Stimulated activated CD4-positive, alpha-beta T cell treated with anti-CD3 and anti-CD28 coated beads, Interleukin-1b, Interleukin-23, amount 100 ng/mL, for 1 hour (primary cell): ENCODE measurements at places on chromosomes 7 and 10.

- no peak for DNase-seq
These were observed 38.2 kb upstream of the SDHAF3 start for GRCh38 chr7:97079300-97079699.

DNA sequence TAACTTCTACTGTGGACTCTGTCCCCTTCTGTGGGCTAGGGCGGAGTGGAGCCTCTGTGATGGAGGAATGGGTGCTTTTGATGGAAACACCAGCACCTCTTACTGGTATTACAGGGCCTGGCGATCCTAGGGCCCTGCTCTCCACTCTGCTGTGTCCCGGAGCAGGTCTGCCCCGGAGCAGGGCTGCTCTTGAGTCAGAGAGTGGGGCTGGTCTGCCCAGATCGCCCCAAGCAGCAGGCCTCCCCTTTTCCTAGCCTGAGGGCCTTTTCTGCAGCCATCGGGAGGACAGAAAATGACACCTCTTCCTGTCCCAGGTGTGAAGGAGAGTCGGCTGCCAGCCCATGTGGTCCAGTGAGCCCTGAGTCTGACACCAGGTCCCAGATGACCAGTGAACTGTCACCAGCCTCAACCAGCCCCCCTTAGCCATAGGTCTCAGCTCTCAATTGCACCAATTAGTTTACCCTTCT is 1.4 kb downstream of the ZNF282 start:
- DNase-seq = no peak

- no peak for DNase-seq
These were observed 35.8 kb upstream of the DNMBP start for GRCh38 chr10:100045592-100045991.

DNA sequence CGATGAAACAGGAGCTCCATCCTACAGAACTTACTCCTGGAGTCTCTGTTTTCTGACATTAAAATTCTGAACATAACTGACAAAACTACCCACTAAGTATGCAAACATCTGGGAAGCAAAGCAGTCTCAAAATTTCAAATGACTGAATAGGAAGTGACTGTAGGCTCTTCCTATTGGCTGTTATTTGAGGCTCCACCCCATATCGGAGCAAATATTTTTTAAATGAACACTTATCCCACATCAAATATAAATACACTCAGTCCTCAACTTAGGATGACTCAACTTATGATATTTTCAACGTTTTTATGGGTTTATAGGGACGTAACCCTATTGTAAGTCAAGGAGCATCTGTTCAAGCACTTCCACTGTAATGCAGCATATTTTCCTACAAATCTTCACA is 8.8 kb downstream of the HSPA12A start:
- no peak for DNase-seq

DNA sequence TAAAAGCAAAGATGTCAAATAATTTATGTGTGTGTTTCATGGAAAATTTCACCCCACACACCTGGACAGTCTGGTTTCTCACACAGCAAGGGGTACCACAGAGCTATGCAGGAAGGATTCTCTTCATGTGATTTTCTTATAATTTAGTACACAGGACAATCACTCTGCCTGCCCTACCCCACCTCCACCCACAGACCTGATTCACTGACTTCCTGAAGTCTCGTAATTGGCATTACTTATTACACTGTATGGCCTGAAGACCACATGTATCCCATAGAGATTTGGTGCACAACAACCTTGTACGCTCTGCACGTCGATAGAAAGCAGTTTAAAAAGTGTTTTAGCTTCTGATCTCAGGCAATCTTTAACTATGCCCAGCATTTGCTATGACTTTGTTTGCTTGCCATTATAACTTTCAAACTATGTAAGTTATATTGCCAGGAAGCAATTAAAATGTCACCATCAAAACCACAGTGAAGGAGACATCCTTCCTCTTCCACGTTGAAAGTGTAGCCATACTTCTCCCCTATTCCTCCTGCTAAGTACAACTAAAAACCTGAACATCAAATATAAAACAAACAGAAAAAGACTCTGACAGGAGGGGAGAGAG is 279.4 kb upstream of the IMMP2L start:
- DNase-seq = no peak

GRCh38 chr10:49241385-49241784 is 53.2 kb upstream of the TMEM273 start:
- DNase-seq = no peak

GRCh38 chr7:31487071-31487470 is 26.8 kb upstream of the ITPRID1 start:
- no peak for DNase-seq

DNA sequence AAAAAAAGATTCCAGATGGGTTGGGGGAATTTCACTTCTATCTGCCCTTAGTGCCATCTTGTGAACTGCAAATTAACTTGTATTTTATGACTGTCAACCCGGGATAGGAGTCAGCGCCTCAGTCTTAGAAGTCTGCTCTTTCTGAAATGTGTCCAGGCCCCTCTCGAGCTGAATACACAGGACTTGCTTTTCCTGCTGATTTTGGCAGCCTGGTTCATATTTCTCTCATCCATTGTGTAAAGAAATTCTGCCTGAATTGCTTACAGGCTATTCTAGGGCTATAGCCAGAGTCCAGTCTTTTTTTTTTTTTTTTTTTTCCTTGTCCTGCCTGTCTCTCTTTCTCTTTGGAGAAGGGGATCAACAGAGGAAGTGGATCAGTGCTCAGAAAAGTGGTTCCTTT is 24.6 kb downstream of the GATA3 start:
- no peak for DNase-seq

DNA sequence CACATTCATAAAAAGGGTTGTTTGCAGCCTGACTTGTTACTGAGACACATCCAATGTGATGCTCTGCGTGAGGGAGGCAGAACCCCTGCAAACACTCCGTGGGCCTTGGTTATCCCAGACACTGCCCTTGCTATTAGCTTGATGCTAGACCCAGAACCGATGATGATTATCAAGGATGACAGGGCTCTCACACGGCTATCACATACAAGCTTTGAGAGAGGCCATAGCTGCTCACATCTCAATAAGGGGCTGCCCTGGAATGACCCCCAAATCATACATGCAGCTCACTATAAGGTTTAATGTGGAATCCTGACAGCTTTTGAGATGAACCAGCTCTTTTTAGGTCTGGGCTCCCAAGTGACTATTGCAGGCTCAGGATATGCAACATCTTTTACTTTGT is 44.4 kb upstream of the TCERG1L start:
- DNase-seq = no peak

GRCh38 chr7:57789130-57789529 is 339.2 kb downstream of the ZNF716 start:
- DNase-seq = no peak

DNA sequence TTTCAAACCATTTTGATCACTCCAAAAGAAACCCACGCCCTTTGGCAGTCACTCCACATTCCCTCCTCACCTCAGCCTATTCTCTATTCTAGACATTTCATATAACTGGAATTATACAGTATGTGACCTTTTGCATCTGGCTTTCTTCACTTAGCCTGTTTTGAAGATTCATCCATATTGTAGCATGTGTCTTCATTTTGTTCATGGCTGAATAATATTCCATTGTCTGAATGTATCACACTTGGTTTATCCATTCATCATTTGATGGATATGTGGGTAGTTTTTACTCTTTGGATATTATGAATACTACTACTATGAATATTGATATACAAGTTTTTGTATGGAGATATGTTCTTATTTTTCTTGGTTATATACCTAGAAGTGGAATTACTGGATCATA is 3.5 kb upstream of the OTUD1 start:
- DNase-seq = no peak

GRCh38 chr7:2585446-2585845 is 26.7 kb downstream of the IQCE start:
- no peak for DNase-seq

GRCh38 chr7:91156316-91157185 is 107.7 kb upstream of the FZD1 start:
- no peak for DNase-seq

DNA sequence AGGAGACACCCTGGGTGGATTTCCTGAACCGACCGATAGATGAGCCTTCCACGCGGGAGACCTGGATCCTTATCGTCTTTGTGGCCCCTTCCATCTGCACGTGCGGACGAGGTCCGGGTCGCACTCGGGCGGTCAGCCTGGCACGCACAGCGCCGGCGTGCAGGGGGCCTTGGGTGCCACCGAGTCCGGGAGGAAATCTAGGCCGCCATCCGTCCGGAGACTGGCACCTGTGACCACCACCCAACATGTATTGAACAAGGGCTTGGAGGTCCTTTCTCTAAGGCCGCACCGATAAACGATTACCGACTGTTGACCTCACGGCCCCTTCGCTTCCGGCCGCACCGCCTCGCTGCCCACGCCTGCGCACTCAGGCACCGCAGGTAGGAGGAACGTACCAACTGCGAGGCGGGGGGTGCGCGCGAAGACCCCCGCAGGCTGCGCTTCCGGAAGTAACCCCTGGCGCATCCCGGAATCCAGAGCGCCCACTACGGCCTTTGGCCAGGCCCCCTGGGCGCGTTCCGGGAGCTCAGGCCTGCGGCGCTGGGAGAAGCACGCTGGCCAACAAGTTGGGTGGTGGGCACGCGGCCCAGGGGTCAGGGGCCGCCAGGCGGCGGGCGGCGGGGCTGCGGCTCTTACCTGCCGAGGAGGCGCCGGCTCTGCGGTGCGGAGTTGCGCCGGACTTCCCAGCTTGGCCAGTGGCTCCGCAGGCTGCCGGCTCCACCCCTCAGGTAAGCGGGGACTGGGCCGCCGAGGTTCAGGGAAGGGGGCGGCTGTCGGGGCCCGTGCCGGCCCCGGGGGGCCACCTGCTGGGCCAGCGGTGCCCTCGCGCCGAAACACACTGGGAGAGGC is at the start of the genes ACTR3C and LRRC61:
Gene ACTR3C, minus strand, starts transcription at position 713 of the 849 bp plus-strand sequence. CDS start 28,249 bp downstream, outside the sequence.
Gene LRRC61, plus strand, starts transcription at position 523 of the 849 bp plus-strand sequence. CDS start 13,507 bp downstream, outside the sequence.
- DNase-seq = peak; percentile 22

GRCh38 chr7:24834128-24834798 is 77.0 kb upstream of the GSDME start:
- DNase-seq = no peak

DNA sequence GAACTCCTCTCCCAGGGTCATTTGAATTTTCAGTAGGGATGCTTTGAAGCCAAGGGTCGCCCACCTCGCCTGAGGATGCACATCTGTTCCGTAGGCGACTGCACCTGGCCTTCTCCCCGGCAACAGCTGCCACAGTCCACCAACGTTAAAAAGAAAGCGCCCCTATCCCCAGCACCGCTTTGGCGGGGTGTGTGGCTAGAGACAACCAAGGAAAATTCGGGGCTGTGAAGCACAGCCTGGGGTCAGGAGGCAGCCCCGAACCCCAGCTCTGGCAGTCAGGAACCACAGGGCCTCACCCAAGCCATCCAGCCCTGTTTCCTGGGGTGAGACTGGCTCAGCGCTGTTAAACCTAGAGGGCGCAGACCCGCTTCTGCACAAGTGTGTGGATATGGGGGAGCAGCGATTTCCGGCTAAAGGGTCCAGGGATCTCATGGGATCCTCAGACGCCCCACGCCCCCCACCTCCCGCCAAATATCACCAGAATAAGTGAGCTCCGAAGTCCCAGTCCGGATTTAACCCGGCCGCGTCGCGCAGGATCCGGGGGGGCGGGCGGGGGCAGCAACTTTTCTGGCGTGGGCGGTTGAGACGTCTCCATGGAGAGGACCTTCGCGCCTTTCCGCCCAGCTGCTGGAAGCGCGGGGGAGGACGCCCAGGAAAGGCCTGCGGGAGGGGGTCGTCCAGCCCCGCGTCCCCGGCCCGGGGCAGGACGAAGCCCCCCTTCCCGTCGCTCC is 822 bp downstream of the ZC3HAV1L start:
- no peak for DNase-seq

GRCh38 chr10:75957314-75958120 is 526.1 kb downstream of the LRMDA start:
- DNase-seq = no peak

DNA sequence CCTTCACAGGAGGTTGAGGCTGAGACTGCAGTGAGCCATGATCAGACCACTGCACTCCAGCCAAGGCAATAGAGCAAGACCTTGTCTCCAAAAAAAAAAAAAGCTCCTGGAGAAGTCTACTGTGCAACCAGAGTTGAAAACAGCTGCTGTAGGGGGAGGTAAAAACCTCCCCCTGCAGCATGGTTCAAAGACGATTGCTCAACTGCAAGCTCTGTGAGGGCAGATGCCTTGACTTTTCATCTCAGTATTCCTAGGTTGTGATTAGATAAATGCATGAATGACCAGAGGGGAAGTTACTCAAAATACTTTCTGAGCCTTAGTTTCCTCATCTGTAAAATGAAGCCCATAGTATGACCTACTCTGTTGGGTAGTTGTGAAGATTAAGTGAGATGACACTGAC is 25.0 kb upstream of the PPA1 start:
- DNase-seq = no peak

DNA sequence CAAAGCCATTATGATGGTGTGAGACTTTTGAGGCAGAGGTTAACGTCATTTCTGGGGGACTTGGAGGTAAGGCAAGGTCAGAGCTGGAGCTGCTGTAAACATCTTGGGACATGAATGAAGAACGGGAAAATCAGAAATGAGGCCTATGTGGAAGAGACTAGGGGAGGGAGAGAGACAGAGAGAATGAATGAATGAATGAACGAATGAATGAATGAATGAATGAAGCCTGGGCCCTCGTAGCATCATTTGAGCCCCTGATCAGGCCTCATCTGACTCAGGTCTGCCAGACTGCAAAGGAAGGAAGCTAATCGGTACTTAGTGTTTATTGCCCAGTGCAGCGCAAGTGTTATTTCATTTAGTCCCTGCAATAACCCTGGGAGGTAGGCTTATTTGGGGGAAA is 79.6 kb downstream of the SLIT1 start:
- no peak for DNase-seq

DNA sequence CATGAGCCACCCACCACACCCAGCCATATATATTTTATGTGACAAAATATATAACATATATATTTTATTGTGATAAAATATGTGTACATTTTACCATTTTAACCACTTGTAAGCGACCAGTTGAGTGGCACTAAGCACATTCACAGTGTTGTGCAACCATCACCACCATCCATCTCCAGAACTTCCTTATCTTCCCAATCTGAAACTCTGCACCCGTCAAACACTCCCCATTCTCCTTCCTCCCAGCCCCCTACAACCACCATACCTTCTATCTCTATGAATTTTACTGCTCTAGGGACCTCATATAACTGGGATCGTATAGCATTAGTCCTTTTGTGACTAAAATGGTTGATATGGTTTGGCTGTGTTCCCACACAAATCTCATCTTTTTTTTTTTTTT is 20.8 kb upstream of the CYTH3 start:
- no peak for DNase-seq

- no peak for DNase-seq
These were observed 23.1 kb upstream of the ZC3HAV1L start for GRCh38 chr7:139058943-139059342.

DNA sequence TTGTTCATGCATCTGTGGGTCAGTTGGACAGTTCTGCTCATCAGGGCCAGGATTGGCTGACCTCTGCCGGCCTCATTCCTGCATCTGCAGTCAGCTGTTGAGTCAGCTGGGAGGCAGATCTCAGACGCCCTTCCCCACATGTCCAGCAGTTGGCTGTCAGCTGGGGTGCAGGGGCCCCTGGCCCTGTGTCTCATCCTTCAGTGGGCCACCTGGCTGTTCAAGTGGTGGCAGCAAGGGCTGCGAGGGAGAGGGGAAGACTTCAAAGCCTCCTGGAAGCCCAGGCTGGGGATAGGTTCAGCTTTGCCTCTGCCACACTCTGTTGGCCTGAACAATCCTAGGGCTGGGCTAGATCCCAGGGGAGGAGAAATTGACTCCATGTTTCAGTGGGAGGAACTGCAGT is 33.2 kb downstream of the TACR2 start:
- DNase-seq = no peak

GRCh38 chr7:155274633-155275355 is 22.9 kb upstream of the INSIG1 start:
- DNase-seq = no peak

- DNase-seq = peak; percentile 58
These were observed 13.1 kb downstream of the LZTS2 start for GRCh38 chr10:101012525-101013364.
